ENCODE measurements at places on chromosomes 4 and X.

- no peak for DNase-seq
Measured at GRCh38 chrX:1534301-1535168, 2.5 kb downstream of the P2RY8 start.

DNA sequence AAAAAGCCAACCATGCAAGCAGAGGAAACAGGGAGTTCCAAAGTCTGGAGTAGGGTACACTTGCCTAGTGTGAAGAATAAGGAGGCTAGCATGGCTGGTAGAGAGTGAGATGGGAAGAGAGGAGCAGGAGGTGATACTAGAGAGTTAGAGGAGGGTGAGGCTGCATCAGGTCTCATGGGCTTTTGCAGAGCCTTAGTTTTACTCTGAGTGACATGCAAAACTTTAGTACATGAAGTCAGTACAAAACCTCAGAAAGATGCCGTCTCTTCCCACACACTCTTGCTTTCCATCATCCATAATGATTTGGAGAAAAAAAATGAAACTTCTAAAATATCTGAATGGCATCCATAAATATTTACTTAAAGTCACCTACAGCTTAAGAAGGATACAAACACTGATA, 5.0 kb downstream of the OPRPN start:
- no peak for DNase-seq

- DNase-seq = no peak
Measured at GRCh38 chr4:59243038-59243437, 1957.1 kb upstream of the ADGRL3 start.

DNA sequence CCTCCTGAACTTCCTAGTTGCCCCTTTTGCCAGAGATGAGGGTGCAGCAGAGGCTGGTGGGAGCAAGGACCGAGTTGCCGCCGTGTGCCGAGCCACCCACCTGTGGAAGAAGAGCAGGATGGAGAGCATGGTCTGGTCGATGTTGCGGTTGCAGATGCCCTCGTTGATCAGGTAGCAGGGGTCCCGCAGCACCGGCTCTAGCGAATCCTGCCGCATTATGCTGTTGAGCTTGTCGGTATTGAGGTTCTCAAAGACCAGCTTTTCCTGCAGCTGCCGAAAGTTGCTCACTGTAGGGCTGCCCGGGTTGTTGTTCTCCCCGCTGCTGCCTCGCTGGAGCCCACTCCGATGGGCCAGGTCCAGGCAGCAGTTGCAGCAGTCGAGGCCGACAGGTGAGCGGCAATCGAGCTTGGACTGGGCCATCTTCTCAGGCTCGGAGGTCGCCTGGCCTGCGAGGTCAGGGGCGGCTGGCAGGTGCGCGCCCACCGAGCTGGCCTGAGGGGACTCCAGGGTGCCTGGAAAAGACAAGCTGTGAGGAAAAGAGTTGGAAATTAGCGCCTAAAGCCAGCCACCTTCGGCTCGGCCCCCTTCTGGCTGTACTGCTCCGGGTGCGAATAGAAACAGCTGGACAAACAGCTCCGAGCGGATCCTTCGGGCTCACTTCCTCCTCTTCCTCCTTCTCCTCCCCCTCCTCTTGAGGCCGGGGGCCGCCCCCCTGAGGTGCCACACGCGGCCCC, 420 bp downstream of the TSC22D3 start:
- DNase-seq = no peak

DNA sequence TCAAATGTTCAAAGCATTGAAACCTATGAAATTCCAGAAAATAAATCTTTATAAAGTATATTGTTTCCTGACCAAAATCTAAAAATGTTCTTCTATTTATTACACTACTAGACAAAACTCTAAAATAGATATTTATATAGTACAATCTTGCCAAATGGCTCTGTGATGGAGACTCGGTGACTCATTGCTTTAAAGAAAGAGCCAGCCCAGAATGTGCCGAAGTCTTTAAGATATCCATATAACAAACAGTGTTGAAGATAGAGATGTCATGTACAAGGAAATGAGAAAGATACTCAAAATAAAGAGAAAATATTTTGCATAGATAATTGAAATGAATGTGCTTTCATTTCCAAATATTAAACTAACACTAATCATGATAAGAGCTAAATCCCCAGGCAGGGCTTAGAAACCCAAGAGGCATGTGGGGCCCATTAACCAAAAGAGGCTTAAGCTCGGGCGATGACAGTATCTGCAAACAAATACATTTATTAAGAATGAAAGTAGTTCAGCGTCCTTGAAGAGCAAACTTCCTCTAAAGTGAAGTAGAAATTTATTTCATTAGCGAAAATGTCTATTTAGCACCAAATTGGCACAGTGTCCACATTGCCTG, 102.1 kb upstream of the FAM9B start:
- DNase-seq = peak; percentile 18

GRCh38 chrX:47200385-47201150, 6.9 kb downstream of the UBA1 start:
- DNase-seq = peak; percentile 51

DNA sequence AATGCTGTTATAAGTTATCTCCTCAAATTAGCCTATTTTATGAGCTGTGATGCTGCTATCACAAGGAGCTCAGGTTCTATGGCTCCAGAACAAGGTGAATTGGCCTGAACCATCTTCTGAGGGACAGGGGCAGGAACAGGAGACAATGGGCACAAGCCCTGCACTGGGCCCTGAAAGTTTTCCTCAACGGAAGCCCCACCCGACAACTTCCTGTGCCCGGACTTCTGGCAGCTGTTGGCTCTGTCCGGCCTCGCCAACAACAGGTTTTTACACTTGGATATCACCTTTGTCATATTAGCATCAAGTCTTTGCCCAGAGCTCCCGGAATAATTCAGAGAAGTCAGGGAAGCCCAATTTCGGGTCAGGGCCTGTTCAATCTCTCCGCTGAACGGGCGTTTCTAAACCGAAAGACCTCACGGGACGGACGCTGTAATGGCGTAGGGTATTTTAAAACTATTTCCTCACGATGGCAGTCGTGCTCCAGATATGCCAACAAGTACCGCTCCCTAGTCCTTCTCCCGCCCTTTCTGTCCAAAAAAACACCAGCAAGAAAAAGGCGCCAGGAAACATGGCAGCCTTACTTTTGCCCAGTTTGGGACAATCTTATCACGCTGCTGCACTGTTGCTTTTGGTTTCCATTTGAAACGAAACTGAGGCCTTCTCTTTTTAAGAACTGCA, 201.0 kb upstream of the STK26 start:
- DNase-seq = peak; percentile 86

DNA sequence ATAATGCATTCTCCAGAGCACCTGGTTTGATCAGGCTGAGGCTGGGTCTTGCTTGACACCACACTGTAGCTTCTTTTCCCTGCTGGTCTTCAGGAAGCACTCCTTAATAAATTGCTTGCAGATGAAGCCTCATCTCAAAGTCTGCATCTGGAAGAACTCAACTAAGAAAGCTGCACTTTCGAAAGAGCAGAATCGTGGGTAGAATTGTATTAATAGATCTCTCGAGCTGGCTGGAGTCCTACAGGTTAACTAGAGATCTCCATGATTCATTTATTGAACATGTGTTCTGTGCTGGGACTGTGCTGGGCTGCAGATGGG, 152.7 kb downstream of the STK32B start:
- DNase-seq = no peak

GRCh38 chr4:119070301-119070700, 65.3 kb upstream of the MYOZ2 start:
- no peak for DNase-seq

GRCh38 chr4:181874602-181875001, 368.6 kb upstream of the TENM3 start:
- peak; percentile 8 for DNase-seq

GRCh38 chr4:81802285-81802846, 330.7 kb upstream of the RASGEF1B start:
- DNase-seq = no peak

- no peak for DNase-seq
Measured at GRCh38 chr4:22477136-22477812, 38.6 kb downstream of the ADGRA3 start.

- DNase-seq = no peak
Measured at GRCh38 chr4:138204507-138204906, 37.6 kb downstream of the SLC7A11 start.

GRCh38 chrX:118595501-118596042, 100.0 kb downstream of the DOCK11 start:
- no peak for DNase-seq

DNA sequence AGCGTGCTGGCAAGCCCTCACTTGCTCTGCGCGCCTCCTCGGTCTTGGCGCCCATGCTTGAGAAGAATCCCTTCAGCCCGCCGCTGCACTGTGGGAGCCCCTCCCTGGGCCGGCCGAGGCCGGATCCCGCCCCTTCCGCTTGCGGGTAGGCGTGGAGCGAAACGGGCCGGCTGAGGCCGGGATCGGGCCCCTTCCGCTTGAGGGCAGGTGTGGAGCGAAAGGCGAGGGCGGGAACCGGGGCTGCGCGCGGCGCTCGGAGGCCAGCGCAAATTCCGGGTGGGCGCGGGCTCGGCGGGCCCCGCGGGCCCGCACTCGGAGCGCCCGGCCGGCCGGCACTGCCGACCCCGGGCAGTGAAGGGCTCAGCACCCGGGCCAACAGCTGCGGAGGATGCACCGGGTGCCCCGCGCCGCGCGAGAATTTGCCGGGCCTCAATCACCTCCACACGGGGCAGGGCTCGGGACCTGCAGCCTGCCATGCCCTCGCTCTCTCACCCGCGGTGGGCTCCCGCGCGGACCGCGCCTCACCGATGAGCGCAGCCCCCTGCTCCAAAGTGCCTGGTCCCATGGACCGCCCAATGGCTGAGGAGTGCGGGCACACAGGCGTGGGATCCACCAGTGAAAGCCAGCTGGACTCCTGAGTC, 58.1 kb upstream of the GBA3 start:
- DNase-seq = no peak

DNA sequence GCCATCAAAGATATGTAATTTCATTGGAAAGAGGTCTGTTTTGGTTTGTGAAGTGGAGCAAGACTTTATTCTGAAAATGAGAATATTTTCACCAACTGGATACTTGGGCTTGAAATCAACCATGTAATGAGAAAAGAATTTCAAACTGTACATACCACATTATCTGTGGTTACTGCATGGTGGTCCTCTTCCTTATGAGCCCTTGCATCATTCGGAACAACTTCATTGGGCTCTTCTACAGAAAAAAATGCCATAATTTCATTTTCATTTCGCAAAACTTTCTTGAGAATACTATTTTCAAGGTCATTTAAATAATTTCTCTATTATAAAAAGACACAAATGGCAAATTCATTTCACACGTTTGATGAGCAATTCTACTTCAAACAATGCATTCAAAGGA, 148.6 kb upstream of the RPS6KA6 start:
- no peak for DNase-seq

- no peak for DNase-seq
Measured at GRCh38 chrX:45352611-45353010, 151.9 kb upstream of the DIPK2B start.

DNA sequence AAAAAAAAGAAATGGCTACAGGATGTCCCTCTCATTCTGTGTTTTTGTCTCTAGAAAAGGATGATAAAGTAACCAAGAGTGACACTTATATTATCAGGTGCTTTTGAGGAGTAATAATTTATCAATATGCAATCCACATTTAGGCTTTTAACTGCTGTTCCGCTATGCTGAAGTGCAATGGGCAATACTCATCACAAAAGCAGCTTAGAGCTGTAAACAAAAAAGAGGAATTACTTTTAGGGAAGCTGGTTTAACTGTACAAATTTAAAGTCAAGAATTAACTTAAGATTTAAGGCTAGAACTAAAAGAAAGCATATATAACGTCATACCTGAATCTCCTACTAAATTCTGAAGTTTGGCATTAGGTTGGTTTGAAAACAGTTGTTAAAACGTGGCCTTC, 93.5 kb upstream of the DDX3X start:
- DNase-seq = no peak
